Naive thymus-derived CD4-positive, alpha-beta T cell (primary cell): ENCODE measurements at places on chromosomes 6 and 20. TPM values are rescaled to one million over a fixed set of nuclear protein-coding genes. Genes with fewer than 3 reads are reported as not detected.

Gene CAGE1
- polyA plus RNA-seq, result 0.06 TPM

Gene HLA-DPB1
- polyA plus RNA-seq, result 87.6 TPM

- H3K36me3 ChIP-seq, result no peaks in the 10 kb centered on the region
- H3K4me3 ChIP-seq, result no peak overlapping the region
- H3K4me1 ChIP-seq, result no peaks in the 10 kb centered on the region
- no peak overlapping the region for H3K27ac ChIP-seq
Observed at GRCh38 chr6:13256266-13257001, 71.9 kb downstream of the TBC1D7 start.

- peaks cover 14% of the 10 kb centered on the region for H3K36me3 ChIP-seq
- H3K27me3 ChIP-seq, result no peaks in the 10 kb centered on the region
- H3K27ac ChIP-seq, result no peak overlapping the region
- no peaks in the 10 kb centered on the region for H3K4me1 ChIP-seq
- no peak for DNase-seq
Observed at GRCh38 chr6:169766232-169766631, 14.8 kb downstream of the ERMARD start.

Gene ELOVL4
- polyA plus RNA-seq, result 1.6 TPM

Gene ADGRB3
- polyA plus RNA-seq, result not detected

- H3K27ac ChIP-seq, result no peak overlapping the region
- H3K4me3 ChIP-seq, result no peak overlapping the region
- no peaks in the 10 kb centered on the region for H3K27me3 ChIP-seq
- H3K36me3 ChIP-seq, result no peaks in the 10 kb centered on the region
Observed at GRCh38 chr20:4459081-4459480, 262.6 kb upstream of the PRND start.
